ENCODE measurements at places on chromosomes 7 and 10.

DNA sequence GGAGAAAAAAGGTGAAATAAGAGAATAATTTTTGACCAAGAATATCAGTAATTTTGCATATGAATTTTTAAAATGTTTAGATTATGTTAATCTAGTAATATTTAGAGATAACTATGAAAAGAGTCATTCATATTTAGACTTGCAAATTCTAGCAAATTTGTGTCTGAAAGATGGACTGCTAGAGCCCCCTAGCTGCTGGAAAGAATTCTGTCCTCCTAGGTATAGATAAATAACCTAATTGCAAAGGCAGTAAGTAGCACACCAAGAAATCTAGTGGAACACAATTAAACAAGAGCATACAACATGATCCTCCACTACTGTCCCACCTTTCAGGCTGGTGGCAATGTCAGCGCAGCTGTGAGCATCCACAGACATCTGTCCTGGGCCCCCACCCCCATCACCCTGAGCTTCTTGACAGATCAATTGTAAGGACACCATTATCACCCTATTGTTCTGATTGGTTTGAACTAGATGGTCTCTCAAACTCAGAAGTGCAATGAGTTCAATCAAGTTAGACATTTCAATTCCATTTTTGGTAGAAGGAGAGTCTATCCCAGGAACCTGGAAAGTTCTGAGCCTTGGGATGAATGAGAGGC is 15.0 kb upstream of the GFRA1 start:
- peak; percentile 59 for DNase-seq

DNA sequence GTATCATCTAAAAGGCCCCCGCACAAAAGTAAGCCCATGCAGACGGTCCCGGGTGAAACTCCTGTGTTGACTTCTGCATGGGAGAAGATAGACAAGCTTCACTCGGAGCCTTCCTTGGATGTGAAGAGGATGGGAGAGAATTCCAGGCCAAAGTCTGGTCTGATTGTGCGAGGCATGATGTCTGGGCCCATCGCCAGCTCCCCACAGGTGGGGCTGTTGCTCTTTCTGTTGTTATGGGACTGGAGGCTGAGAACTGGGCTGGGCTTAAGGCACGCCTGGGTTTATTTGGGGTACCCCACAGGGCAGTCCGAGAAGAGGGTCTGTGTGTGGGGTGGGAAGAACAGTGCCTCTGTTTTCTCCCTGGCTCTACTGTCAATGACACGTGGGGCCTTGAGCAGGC is 14.6 kb downstream of the MINDY4 start:
- no peak for DNase-seq

GRCh38 chr10:74150204-74150989 is at the start of gene AP3M1:
Gene AP3M1, minus strand, starts transcription at chr10:74150828. Its CDS starts 12,449 bp downstream, at chr10:74138379.
- peak; percentile 91 for DNase-seq

DNA sequence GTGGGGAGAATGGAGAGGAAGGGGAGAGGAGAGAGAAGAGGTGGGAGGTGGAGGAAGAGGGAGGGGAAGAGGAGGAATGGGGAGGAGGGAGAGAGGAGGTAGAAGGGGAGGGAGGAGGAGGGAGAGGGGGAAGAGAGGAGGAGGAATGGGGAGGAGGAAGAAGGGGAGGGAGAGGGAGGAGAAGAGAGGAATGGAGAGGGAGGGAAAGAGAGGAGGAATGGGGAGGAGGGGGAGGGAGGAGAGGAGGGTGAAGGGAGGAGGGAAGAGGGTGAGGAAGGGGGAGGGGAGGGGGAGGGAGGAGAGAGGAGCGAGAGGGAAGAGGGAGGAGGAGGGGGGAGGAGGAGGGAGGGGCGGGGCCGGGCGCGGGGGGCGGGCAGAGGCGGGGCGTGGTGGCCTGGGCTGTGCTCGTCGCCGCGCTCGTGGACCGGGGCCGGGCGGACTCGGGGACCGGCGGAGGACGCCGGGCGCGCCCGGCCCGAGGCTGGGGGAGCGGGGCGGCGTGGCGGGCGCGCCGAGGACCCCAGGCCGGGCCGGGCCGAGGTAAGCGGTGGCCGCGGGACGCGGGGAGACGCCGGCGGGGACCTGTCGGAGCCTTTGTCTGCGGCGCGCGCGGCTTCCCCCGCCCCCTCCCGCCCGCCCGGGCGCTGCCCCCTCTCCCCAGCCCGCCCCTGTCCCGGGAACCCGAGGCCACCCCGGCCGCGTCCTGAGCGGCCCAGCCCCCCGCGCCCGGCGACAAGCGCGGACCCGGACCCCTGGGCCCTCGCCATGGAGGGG is at the start of gene SLC29A4:
SLC29A4 (plus strand) TSS at position 401 of the 774 bp plus-strand sequence. CDS start 4,874 bp downstream, outside the sequence.
- DNase-seq = peak; percentile 86

DNA sequence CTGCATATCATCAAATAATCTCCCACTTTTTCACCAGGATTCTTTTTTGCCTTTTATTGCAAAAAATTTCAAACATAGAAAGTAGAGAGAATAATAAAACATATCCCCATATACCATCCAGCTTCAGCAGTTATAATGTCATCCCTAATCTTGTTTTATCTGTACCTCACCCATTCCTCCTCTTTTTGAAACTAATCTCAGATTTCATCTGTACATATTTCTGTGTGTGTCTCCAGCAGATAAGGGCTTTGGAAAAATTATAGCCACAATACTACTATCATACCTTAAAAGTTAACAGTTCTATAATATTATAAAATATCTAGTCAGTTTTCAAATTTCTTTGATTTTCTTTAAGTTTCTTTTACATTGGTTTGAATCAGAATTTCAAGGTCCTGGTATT is 7.6 kb upstream of the ENTPD1 start:
- DNase-seq = no peak

GRCh38 chr7:1290026-1290678 is 57.5 kb downstream of the UNCX start:
- DNase-seq = peak; percentile 84

GRCh38 chr10:74760086-74760979 is 66.1 kb upstream of the KAT6B start:
- no peak for DNase-seq

DNA sequence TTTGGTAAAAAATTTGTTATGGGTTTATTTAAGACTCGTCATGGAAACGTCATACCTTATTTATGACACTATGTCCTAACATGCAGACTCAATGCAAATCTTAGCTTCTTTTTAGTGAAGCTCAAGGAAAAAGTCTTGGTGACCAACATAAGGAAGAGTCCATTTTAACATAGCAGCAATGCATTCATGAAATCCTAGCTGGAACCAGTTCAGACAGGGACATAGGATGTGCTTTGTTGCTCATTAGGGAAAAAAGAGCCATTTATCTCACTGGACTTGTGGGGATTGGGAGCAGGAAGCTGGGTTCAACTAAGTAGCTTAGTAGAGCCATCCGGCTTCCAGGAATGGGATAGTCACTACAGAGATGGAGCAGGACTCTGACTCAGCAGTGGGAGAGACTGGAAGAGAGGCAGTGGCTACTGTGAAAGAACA is 100.7 kb upstream of the DKK1 start:
- DNase-seq = peak; percentile 25

DNA sequence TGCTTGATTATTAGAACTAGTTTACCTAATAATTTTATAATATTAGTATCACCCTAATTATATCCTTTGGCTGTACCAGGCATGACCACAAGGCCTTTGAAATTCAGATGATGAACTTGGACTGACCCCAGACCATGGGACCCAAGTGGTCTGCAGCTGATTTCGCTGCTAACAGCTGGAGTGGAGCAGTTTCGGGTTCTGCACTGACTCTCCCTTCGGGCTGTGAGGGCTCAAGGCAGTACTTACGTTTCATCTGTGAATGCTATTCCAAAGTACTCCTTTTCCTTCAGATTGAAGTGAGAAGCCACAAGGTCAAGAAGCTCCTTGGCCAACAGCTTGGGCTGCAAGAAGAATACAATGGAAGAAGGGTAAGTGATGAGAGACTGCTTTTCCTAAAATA is 223.8 kb downstream of the PRPF18 start:
- peak; percentile 34 for DNase-seq

- no peak for DNase-seq
Measured at GRCh38 chr7:11950281-11950680, 118.3 kb upstream of the THSD7A start.

- no peak for DNase-seq
Measured at GRCh38 chr10:33938001-33938400, 603.5 kb upstream of the NRP1 start.

- DNase-seq = no peak
Measured at GRCh38 chr7:92655346-92655884, 65.2 kb upstream of the FAM133B start.

DNA sequence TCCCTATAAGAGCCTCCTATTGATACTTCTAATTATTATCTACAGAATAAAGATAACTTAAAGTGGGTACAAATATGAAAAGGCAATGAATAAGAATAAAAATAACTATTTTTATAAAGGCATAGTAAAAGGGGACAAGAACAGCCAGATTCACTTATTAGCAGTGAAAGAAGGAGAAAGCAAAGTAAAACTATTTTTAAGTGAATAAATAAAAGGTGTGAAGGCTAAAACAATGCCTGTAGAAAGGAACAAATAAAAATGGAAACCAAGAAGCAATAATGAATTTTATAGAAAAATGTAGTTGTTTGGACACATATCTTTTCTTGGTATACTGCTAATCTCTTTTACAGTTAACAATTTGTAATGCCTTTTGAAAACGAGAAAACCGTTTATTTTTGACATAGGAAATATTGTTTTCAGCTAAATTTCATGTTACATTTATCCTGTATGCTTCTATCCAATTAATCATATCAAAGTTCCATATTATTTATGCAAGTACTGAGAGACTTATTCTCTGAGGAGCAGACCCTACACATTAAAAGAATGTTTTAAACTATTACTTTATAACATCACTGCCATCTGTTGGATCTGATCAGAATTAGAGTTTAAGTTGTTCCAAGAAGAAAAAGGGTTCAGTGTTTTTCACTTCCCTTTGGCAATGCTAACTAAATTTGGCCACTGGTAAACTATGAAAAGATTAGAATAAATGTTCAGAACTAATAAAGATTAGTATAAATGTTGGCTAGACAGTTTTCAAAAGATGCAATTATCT is 59.1 kb downstream of the ARMC3 start:
- DNase-seq = no peak

Data from right hindlimb (tissue), 1 donor.